Activated naive CD4-positive, alpha-beta T cell treated with anti-CD3 and anti-CD28 coated beads for 36 hours (primary cell): ENCODE measurements at places on chromosomes 4 and X. TPM values are rescaled to one million over a fixed set of nuclear protein-coding genes. Genes with fewer than 3 reads are reported as not detected.

The FAM9B gene
- total RNA-seq, result not detected

The SERPINA7 gene
- total RNA-seq, result not detected

The TMPRSS11F gene
- not detected for total RNA-seq

The GAGE12F gene
- not detected for total RNA-seq

- DNase-seq, result no peak
These were observed 35.0 kb upstream of the CLCN4 start for GRCh38 chrX:10121787-10122186.

The MAGEA9B gene
- total RNA-seq, result not detected

GRCh38 chr4:157701695-157701994, 471.2 kb downstream of the GASK1B start:
- DNase-seq, result no peak

GRCh38 chr4:146238107-146238506, 23.8 kb downstream of the REELD1 start:
- DNase-seq, result no peak

GRCh38 chrX:63963095-63963784, 178.2 kb upstream of the ARHGEF9 start:
- DNase-seq, result no peak

- DNase-seq, result no peak
These were observed 83.6 kb downstream of the RELL1 start for GRCh38 chr4:37602454-37603069.

GRCh38 chr4:15521442-15522039, 51.9 kb downstream of the CC2D2A start:
- no peak for DNase-seq

DNA sequence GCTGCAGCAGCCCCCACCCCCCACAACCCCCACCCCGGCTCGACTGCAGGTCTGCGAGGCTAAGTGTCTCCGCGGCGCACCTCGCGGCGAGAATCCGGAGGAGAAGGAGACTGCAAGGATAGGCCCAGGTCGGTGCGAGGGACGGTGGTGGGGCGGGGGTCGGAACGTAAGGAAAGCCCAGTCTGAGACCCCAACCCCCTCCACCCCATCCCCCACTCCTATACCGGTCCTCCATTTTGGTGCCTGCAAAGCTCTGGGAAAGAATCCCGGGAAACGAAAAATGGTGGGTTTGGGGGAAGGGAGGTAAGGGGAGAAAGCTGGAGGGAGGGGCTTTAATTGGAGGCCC, 614 bp downstream of the BEX3 start:
- DNase-seq, result no peak

- DNase-seq, result peak; percentile 23
These were observed 1.3 kb upstream of the MAMLD1 start for GRCh38 chrX:150361777-150362351.

DNA sequence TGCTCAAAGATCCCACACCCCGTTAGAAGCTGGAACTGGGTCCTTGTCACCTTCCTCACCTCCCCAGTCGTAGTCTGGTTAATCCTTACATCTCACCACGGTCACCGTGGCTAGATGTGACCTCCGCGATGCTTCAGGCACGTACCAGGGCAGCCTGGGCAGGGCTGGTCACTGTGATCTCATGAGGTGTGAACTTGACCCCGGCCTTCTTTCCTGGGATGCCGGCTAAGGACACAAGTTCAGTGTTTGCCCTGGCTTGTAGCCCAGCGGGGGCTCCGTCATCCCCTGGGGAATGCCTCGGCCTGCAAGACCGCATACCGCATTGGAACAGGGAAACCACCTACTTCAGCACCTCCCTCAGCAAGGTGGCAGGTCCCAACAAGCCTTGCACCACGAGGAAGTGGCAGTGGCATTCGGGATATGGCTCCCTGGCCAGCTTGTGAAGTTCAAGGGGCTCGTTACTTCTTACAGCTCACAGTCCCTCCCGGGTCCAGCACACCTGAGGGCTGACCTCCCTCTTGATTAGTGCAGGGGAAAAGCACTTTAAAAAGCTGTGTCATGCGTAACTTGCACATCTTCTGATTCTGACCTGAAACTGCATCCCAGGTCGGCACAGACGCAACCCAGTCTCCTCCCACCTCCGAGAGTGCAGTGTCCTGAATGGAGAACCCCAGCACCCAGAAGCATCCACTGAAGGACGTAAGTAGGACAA, 25.9 kb downstream of the NOP14 start:
- no peak for DNase-seq

The BST1 gene
- 0.74 TPM for total RNA-seq

DNA sequence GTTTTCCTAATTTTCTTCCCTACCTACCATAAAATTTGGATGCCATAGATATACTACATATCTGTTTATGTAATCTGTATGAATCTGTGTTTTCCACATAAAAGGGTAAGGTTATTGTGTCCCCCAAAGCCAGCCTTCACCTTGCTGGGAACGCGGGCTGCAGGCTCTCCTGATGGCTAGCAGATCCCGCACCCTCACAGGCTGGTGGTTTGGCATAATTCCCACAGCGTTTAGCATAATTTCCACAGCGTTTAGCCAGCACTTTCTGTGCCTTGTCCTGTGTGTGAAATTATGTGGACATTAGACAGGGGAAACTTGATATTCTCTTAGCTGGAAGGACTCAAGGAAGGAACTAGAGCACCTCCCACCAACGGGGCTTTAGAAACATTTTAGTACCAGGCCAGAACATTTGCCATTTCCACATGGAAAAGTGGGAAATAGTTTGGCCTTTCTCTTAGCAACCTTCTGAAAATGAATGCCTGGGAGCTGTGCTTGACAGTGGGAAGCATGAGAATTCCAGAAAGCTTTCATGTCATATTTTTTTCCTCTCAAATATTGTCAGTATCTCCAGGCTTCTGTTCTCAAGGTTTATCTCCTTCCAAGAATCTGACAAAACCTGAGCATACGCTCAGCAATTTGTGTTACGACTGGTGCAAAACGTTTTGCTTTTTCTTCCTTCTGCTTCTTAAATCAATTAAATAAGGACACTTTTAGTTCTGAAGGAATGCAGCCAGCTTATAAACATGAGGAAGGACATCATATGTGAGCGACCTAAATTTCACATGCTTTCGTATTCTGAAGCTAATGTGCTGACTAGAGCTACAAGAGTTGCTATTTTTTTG, 67.9 kb downstream of the STK32B start:
- no peak for DNase-seq

DNA sequence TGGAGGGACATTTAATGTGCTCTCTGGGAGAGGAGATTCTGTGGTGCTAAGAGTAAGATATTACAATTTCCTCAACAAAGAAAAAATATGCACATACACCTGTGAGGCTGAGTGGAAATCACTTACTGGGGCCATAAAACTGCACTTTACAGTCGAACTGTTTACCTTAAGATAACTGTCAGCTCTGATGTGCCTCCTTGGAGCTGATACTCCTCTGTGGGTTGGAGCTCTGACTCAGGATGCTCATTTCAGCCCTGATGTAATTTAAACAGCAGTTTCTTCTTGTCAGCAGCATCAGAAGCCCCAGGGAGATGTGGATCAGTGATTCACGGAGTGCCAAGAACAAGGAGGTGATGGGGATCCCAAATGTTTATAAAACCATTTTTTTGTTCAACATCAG, 241.9 kb upstream of the SFRP2 start:
- no peak for DNase-seq

The SLIT2 gene
- total RNA-seq, result not detected
